ENCODE measurements at places on chromosomes 6 and 20.

- no peak for DNase-seq
Observed at GRCh38 chr6:4977468-4977867, 26.4 kb downstream of the RPP40 start.

DNA sequence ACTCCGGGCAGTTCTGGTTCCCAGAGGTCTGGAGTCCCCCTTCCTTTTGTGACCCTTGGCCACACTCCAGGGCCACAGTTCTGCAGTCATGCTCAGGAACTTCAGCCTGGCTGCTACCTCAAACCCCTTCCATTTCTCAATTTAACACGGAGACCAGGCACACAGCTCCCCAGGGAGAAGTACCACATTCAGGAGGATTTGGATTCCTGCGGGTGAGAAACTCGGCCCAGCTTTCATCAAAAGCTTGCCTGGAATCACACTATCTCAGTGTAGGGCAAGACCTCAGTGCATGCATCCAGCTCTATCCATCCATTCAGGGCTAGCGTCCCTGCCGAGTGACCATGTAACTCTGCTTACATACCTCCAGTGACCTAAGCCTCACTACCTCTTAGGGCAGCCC, 16.8 kb upstream of the IP6K3 start:
- DNase-seq = no peak

- DNase-seq = no peak
Observed at GRCh38 chr6:147418523-147418922, 90.0 kb upstream of the SAMD5 start.

GRCh38 chr6:103983860-103984259, 875.9 kb downstream of the HACE1 start:
- DNase-seq = no peak

All from muscle of back (tissue), 13 donors.